Substantia nigra (tissue), 51 donors: ENCODE measurements at places on chromosomes 7 and 10.
A peak's percentile ranks its signal among the peaks of the same experiment; 100 is the strongest.

DNA sequence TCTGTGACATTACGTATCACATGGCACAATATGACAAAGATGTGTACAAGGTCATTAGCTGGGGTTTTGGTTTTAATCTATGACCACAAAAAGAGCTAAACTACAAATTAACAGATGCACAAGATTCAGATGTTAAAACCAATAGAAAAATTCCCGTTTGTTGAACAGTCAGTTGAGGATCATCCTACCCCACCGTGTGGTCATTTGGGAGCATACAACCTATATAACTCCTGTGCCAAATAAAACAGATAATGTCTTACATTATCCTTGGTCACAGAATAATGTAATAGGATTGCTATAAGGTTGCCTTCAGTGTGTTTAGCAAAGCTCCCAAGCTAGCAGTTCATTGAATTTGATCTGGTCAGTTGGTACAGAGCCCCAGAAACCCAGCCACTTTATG is 28.2 kb downstream of the ASNS start:
- DNase-seq = no peak

DNA sequence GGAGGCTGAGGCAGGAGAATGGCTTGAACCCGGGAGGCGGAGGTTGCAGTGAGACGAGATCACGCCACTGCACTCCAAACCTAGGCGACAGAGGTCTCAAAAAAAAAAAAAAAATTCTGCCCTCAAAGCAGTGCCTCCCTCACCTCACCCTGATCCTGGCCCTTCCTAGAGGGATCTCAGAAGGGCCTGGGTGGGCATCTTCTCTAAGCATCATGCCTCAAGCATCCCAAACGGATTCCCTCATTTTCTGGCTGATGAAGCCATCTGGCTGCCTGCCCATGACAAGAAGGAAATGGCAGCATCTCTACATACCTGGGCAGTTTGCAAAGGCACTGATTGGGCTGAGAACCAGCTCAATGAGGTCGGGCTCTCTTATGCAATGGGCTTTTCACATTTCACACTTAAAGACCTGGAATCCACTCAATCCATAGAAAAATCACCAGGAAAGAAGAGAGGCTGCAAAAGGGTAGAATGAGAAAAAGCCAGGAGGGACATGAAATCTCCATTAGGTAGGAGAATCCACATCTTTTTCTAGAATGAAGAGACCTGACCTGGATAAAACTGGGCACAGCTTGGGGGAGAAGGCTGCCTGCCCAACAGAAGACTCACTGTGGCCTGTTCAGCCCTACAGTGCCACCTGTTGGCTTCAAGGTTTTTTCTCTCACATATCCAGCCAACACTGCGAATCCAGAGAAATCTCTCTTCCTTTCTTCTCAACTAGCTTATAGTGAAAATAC is 48.1 kb downstream of the PDLIM1 start:
- peak; percentile 27 for DNase-seq

DNA sequence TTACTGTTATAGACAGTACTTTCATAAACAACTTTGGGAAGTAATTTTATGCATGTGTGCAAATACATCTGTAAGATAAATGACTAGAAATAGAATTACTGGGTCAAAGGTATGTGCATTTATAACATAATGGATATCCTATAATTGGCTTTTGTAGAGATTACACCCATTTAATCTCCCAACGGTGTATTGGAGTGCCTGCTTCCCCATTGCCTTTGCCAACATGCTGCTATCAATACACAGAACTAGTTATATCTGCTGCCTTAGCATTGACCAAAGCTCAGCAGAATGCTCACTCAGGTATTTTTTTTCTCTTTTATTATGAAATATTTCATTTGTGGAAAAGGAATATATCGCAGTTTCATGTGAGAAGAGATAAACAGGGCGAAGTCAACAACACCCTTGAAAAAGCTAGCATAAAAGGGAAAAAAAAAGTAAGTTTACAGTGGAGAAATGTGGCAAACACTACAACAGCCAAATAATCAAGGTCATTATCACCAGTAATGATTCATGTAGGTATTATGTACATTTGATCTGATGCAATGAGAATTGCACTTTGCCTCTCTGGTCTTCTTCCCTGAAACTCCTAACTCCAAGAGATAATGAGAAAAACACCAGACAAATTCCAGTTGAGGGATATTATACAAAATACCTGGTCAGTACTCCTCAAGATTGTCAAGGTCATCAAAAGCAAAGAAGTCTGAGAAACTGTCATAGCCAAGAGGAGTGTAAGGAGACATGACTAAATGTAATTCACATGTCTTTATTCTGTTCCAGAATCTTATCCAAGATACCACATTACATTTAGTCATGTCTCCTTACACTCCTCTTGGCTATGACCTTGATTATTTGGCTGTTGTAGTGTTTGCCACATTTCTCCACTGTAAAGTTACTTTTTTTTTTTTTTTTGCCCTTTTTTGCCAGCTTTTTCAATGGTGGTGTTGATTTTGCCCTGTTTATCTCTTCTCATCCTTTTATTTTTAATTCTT is 36.8 kb downstream of the MARCHF5 start:
- no peak for DNase-seq

GRCh38 chr10:1736144-1736971 is 967 bp downstream of the ADARB2 start:
- no peak for DNase-seq

DNA sequence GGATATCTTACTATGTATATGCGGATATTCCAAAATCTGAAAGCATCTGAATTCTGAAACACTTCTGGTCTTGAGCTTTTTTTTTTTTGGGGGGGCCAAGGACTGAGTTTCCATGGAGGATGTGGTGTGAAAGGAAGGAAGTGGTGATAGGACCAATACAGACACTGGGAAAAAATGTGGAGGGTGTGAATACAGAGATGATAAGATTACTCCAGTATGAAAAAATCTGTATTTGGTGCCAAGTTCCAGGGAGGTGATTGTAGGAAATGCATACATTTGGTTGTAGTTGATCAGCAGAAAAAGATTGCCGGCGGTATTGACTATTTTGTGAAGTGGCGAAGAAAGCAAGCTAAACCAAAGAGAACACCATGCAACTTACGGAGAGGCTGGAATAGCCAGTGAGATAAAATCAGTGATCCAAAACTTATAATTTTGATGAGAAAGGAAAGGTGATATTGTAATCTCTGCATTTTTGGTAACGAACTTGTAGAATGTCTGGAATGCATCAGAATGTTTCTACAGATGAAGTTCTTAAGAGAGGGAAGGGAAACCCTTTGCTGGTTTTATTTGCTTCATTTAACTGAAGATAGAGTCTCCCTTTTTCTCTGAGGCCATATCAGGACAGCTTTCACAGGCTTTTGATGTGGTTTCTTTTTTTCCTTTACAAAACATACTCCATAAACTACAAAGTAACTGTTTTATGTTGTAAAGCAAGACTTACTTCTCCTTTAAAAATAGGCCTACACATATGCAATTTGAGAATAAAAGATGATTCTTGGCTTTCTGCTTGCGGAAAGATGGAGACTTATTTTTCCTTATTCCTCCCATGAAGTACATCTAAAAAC is 6.0 kb downstream of the WDR37 start:
- no peak for DNase-seq

GRCh38 chr10:47339759-47340607 is 8.2 kb upstream of the RBP3 start:
- DNase-seq = no peak

GRCh38 chr10:14757394-14757793 is 17.3 kb downstream of the FAM107B start:
- DNase-seq = no peak

DNA sequence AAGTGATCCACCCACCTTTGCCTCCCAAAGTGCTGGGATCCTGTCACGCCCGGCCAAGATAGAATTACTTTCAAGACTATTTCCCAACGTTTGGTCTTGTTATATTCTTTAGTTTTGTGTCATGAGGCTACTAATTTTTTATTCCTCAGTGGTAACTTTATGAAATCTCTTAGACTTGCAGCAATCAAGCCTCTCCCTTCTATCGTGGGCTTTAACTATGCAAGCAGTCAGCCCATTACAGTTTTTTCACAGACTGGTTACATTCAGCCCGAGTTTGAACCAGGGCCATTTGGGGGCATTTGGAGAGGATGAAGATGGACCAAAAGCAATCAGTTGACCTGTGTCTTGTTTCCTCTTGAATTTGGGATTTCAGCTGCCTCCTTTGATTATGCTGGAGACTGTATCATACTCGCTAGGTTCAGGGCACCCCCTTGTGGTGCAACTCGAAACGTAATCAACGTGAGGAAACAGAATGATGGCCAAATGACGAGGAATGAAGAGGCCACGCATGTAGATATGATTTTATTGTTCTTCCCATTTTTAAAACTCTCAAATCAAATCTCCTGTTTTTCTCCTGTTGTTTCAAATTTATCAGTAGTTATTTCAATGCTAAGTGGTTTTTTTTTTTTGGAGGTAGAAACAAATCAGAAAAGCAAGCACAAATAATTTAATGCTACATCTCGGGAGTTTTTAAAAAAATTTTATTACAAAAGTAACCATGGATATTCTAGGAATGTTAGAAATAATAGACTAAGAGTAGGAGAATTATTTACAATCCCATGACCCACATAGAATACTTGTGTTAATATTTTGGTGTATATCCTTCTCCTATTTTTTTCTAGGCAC is 151.6 kb downstream of the KIAA1217 start:
- peak; percentile 24 for DNase-seq

- DNase-seq = peak; percentile 15
Measured at GRCh38 chr10:50421026-50421719, 169.9 kb upstream of the ASAH2 start.

DNA sequence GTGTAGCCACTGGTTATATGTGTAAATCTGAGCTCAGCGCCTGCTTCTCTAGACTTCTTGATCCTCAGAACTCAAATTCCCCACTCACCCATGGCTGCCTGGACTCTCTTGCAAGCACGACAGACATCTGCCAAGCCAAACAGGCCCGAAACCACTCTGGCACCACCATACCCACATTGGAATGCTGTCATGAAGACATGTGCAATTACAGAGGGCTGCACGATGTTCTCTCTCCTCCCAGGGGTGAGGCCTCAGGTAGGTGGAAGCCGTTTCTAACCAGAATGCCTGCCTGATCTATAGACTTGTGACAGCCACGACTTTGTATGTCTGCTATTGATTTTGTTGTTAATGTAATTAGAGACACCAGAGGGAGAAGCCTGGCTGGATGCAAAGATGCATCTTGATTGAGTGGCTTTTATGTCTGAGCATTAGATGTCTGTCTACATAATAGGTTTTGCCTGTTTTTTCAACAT is 4.0 kb downstream of the BAMBI start:
- peak; percentile 15 for DNase-seq

DNA sequence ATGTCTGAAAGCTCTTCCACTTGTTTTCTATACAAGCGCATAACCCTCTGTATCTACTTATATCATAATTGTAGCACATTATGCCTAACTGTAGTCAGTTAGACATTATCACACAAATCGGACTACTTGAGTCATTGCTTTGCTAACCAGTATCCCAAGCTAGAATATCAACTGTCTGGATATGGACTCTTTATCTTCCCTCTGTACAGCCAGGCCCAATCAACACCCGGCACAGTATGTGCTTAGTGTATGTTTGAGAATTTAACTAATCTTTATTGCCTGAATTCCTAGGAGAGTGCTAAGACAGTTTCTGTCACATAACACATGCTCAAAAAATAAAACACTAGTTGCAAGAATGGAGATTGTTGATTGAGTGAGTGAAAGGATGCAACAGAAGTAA is 211.2 kb downstream of the ARL4A start:
- DNase-seq = no peak

DNA sequence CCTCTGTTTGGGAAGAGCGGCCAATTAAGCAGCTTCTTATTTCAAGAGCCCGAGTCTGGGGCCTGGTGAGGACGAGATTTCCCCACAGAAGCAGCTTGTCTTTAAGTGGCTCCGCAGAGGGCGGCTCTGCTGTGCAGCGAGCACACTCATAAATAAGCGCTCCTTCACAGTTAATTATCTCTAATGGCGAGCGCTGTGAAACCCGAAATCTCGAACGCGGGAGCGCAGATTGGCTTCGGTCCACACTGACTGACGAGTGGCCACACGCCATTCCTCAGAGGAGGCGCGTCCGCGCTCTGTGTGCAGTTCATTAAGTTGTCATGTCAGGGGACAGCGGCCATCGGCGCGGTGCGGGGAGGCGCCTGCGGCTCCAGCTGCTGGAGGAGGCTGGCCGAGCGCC is 560.9 kb downstream of the DNAJB6 start:
- DNase-seq = no peak

DNA sequence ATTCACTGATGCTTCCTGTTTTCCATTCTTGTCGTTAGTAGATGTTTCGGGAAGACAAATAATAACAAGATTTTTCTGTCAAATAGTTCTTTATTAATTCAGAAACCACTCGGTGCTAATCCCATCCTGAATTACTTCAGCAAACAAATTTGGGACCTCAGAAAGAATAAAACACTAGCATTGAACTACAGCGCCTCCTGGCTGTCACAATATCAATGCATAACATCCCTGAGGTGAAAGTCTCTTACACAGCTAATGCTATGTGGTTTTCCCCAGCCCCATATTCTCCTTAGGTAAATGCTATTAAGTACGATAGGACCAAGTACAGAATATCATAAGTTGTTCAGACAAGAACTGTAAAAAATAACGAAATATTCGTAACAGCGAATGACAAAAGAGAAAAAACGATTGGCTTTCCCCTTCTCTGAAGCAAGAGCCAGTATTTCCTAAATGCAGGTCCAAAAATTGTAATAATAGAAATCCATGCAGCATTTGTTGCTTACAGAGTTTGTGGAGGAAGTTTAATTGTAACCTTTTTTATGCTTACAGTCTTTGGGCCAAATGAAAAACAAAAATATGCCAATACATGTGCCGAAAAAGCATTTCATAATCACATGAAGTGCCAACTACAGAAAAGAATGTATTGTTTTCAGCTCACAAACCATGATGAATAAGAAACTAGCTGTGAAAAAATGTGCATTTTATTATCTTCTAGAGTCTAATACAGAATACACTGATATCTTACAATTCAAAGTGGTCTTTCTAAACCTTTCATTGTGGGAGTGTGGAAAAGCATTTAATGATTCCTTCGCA is 47.3 kb downstream of the MYPN start:
- peak; percentile 16 for DNase-seq

DNA sequence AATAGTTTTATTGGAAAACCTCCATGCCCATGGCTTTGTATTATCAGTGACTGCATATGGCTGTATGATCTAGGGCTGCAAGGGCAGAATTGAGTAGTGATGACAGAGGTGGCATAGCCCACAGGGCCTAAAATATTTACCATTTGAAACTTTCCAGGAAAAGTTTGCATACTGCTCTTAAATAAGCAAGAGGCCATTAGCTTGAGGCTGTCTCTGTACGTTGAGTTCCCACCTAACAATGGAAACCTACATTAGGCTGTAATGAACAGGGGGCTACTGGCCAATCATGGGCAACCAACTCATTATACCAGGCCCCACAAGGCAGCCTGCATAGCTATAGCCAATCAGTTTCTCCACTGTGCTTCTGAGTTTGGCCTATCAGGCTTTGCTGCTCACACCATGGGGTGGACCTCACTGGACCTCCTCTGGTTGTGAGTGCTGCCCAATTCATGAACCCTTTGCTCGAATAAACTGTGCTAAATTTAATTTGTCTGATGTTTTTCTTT is 673 bp upstream of the ST8SIA6 start:
- DNase-seq = no peak
